ENCODE measurements at places on chromosomes 2 and 18.

GRCh38 chr2:34291076-34291475 lies 692.0 kb upstream of the FAM98A start:
- DNase-seq, result no peak

- DNase-seq, result no peak
Observed at GRCh38 chr2:110933420-110933819, 187.3 kb upstream of the BCL2L11 start.

- no peak for DNase-seq
Observed at GRCh38 chr2:241860184-241861078, 1.7 kb upstream of the PDCD1 start.

GRCh38 chr2:7007846-7008741 lies 90.9 kb downstream of the RNF144A start:
- DNase-seq, result no peak

- no peak for DNase-seq
Observed at GRCh38 chr2:216012133-216012829, 1.1 kb downstream of the MREG start.

DNA sequence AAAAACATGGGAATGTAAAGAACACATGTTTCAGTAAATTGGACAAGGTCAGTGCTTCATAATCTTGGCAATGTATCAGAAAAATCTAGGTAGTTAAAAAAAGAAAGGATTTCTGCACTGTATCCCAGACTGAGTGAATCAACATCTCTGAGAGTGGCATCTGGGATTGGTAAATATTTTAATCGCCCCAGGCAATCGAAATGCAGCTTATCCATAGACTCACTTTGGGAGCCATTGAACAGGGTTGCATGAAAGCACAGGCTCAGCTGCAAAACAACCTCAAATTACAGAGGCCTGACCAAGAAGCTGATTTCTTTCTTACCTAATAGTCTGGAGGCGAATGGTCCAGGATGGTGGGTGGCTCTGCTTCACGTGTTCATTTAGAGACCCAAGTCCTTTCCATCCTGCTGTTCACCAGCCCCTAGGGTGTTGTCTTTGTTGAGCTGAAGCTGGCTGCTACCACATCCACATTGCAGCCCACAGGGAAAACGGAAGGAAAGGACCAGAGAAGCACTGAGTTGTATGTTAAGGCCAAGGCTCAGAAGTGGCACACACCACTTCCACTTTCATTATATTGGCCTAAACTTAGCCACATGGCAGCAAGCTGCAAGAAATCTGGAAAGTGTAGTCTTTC lies 59.0 kb downstream of the MOGAT1 start:
- no peak for DNase-seq

GRCh38 chr2:189873696-189874095 lies 89.4 kb downstream of the PMS1 start:
- no peak for DNase-seq

DNA sequence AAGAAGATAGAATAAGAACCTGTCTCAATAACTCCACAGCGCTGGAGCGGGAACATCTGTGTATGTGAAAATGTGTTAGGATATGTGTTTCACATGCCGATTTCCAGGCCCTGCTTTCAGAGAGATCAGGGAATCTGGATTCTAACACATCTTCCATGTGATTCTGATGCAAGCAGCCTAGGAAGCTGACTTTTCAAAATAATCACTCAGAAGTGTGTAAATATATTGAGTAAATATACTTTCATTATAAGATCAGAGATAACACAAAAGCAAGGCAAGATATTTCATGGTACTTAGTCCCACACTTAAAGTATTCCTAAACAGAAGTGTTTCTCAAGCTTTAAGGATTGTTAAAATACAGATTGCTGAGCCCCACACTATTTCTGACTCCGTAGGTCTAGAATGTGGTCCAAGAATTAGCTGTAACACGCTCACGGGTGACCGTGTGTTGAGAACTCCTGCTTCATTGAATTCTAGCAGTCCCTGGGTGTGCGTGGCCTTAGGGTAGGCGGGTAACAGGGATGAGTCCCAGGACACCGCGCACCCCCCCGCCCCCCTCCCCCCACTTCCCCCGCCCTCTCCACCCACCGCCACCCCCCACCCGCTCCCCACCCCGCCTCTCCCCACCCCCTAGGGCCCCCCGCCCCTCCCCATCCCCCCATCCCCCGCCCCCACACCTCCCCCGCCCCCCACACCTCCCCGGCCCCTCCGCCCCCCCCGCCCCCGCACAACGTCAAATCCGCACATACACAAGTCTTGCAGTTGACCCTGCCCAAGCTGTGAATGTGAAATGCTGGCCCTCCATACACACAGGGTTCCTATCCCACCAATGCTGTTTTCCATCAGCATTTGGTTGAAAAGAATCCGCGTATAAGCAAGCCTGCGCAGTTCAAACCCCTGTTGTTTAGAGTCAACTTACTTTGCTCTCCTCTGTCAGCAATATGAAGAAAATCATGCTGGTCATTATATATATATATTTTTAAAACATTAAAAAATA lies 94.2 kb upstream of the SLC39A10 start:
- DNase-seq, result no peak

GRCh38 chr2:54194761-54195750 lies 61.0 kb downstream of the TSPYL6 start:
- DNase-seq, result no peak

- no peak for DNase-seq
Observed at GRCh38 chr2:213036836-213037235, 114.6 kb downstream of the IKZF2 start.

- DNase-seq, result peak; percentile 30
Observed at GRCh38 chr2:85806358-85807118, 52.7 kb downstream of the ATOH8 start.

DNA sequence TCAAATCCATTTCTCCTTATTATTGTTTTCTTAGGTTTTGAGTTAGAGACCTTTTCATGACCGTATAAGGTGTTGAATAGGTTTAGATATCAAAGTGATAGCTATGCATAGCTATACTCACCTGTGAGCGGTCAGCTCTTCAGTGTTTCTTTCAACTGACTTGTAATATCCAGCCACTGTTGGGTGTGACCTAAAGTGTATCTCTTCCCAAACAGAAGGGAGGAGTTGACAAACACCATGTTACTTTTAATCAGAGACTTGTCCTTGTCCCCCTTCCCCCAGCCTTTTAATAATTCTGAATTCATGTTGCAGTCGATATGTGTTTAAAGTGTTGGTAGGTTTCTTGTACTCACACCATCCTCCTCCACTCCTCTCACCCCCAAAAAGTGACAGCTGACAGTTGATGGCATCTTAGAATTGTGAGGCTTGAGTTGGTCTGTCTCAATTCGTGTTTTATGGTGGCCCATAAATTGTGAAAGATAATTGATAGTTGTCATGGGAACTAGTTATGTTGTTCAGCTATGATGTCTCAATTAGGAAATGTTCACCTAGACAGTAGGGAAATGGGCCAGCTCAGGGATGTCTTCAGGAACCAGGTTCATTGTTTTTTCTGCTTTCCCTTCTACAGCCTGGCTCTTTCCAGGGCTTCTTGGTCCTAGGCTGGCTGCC lies 12.0 kb downstream of the NEDD4L start:
- DNase-seq, result no peak

- DNase-seq, result no peak
Observed at GRCh38 chr2:201952187-201952586, 81.5 kb upstream of the FZD7 start.

- no peak for DNase-seq
Observed at GRCh38 chr2:156635646-156636045, 199.5 kb downstream of the GPD2 start.

- DNase-seq, result no peak
Observed at GRCh38 chr18:10482363-10482984, 28.0 kb downstream of the APCDD1 start.

DNA sequence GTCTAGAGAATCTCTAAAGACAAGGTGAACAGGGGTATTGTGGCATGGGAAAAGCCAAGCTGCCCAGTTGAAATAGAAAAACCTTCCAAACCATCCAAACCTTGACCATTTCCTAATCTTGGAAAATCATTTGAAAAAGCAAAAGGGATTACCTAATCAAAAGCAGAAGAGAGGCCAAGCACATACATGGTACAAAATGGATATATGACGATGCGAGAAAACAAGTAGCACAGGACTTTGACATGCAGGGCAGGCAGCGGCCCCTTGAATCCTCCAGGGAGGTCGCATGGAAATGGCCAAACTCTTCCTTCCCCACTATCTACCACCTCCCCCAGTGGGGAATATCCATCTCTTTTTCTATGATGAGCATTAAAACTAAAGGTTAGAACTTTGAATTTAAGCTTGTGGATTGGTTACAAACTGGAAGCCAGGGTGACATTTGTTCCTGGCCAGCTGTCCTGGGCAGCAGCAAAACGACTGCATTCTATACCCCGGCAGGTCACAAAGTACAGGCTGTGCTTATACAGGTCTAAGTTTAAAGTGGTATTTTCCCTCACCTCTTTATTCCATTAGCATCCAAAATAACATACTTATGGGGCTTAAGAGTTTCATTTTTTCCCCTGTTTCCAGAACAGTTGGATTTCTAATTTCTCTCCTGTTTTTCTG lies 24.7 kb downstream of the MYOM1 start:
- no peak for DNase-seq

DNA sequence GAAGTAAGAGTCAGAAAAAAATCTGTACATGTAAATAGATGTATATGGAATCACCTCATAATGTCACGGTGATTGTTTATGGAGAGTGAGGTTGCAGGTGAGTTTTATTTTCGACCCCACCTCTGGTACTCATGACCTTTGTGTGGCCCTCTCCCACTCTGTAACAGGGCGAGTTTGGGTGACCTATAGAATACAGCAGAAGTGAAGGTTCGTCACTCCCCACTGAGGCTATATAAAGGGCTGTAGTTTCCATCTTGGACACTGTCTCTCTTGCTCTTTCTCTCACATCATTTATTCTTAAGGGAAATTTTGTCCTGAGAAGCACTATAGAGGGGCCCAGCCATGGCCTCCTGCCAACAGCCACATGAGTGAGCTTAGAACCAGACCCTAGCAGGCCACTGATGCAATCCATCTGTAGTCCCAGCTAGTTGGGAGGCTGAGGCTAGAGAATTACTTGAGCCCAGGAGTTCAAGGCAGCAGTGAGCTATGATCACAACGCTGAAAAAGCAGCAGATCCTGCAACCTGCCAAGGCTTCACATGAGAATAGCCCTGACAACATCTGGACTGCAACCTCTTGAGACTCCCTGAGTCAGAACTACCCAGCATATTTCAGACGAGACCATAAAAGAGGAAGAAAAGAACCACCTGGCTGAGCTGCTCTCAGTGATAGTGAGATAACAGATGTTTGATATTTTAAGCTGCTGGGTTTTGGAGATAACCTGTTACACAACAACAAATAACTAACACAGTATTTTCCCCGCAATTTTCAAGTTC lies 74.3 kb upstream of the SLC1A4 start:
- no peak for DNase-seq

DNA sequence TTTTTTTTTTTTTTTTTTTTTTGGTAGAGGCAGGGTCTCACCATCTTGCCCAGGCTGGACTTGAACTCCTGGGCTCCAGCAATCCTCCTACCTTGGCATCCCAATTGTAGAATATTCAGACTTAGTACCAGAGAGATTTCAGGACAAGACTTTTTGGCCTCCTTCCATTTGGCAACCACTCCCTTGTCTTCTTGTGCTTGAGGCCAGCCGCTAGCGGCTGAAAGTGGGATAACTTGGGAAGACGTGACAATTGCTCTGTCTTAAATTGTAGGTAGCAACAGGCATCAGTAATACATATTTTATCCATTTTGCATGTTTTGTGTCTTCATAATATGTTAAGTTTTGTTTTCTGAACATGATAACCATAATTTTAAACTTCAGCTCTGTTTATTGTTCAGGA lies 53.3 kb upstream of the TTN start:
- DNase-seq, result no peak

- DNase-seq, result no peak
Observed at GRCh38 chr2:240384711-240385450, 50.6 kb upstream of the GPC1 start.

Data from GM18507 (cell line).